ENCODE measurements at places on chromosomes 11 and 22.

GRCh38 chr11:84243629-84244263 lies 957.6 kb upstream of the CCDC90B start:
- no peak for DNase-seq

DNA sequence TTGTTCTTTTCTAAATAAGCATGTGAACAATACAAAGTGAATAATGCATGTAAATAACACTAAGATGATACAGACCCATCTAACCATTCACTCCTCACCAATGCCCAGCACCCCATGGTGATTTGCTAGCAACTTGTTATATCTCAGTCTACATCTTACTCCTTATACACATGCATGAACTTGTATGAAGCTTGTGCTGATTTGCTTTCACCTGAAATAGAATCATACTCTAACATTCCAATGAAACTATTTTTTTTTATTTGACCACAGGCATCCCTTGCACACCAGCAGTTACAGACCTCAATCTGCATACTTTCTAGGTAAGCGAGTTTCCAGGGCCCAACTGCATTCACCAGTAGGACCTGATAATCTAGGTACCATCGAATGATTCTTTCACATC lies 873.6 kb downstream of the OPCML start:
- DNase-seq = no peak

DNA sequence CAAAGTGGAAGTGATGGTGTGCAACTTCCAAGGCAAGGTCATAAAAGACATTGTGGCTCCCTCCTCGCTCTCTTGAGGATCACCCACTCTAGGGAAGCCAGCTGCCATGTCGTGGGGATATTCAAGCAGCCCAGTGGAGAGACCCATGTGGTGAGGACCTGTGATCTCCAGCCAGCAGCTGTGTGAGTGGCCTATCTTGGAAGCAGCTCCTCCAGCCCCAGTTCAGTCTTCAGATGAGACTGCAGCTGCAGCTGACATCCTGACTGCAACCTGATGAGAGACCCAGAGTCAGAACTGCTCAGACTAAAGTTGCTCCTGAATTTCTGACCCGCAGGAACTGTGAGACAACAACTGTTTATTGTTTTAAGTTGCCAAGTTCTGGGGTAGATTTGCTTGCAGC lies 86.4 kb upstream of the GRK3 start:
- DNase-seq = no peak

DNA sequence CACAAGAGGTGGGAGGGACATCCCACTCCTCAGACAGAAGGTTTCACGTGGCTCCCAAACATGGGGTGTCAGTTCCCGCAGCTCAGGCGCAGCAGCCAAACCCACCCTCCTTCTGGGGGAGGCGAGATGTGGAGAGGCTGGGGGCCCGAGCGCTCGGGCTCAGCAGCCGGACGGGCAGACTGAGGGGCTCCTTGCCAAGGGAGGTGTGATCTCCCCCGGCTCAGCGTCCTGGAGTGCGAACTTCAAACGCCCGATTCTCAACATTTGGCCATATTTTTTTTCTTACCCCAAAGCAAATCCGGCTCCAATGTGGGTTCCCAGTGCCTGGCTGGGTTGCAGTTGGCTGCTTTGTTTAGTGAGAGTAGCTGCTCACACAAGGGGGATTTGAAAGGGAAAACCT lies 477.9 kb downstream of the MN1 start:
- DNase-seq = no peak

- DNase-seq = no peak
Observed at GRCh38 chr11:2085251-2086066, 53.7 kb downstream of the IGF2 start.

GRCh38 chr11:59761993-59762392 lies 6.8 kb downstream of the STX3 start:
- DNase-seq = no peak

GRCh38 chr11:35183326-35183925 lies 44.5 kb downstream of the CD44 start:
- no peak for DNase-seq

- peak; percentile 90 for DNase-seq
Observed at GRCh38 chr22:22928666-22929380, 41.2 kb downstream of the IGLL5 start.

DNA sequence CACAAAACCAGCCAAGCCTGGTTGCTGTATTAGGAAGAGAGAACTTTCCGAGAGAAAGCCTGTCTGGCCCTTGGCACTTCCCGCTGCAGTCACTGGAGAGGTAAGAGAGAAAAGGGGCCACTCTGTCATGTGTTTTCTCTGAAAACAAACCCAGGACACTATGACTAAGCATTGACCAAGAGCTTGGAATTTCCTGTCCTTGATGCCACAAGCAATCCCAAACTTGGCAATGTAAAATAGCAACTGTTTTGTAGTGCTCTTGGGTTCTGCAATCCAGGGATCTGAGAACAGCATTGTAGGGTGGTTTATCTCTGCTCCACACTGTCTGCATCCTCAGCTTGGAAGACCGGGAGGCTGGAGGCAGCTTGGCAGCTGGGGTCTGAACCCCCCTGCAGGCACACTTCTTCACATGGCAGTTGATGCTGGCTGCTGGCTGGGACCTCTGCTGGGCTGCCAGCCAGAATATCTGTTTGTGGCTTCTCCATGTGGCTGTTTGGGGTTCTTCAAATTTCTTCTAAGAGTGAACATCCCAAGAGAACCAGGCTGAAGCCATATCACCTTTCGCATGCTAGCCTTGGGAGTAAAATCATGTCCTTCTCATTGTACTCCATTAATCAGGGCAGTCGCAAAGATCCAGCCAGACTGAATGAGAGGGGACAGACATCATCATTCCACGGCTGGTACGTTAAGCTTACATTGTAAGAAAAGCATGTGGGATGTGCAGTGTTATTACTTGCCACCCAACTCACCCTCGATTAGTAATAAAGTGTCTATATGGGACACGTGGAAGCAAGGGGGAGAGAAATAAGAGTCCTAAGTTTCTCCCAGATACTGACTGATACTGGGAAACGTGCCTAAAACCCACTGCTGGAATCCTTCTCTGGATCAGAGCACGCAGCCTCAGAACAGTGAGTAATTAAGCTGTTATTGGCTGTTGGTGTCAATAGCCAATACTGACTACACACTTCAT lies 537.4 kb upstream of the B3GAT1 start:
- DNase-seq = no peak

DNA sequence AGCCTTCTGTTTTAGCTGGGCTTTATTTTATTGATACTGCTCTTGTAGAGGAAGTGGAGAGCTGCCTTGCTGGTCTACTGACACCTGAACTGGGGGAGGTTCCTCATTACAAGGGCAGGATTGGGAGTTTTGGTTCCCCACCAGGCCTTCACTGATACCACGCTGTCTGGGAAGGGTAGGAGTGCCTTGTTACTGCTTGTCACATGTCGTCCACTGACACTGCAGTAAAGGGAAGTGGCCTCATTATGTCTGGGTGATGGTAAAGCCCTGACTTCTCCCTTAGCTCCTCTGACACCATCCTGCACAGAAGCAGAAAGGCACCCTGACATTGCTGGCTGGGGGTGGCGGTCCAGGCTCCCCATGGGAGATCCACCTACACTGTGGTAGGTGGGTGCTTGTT lies 38.7 kb upstream of the ELF5 start:
- no peak for DNase-seq

DNA sequence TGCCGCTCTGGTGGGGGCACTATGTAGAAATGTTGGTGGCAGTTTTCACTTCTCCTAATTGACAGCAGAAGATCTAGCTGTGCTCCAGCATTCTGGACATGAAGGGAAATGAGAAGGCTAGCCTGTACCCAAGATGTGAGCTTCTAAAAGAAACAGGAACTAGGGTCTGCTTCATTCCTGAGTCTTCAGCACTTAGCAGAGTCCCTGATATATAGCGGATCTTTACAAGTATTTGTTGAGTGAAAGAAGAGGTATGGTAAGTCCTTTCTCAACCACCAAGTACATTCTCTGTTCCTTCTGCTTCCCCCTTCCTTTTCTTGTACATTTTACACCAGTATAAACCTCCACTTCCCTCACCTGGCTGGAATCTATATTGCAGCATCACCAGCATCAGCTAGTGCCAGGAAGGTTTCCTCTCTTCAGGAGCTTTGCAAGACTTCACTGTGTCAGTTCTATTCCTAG lies 408.3 kb upstream of the CADM1 start:
- DNase-seq = peak; percentile 19

DNA sequence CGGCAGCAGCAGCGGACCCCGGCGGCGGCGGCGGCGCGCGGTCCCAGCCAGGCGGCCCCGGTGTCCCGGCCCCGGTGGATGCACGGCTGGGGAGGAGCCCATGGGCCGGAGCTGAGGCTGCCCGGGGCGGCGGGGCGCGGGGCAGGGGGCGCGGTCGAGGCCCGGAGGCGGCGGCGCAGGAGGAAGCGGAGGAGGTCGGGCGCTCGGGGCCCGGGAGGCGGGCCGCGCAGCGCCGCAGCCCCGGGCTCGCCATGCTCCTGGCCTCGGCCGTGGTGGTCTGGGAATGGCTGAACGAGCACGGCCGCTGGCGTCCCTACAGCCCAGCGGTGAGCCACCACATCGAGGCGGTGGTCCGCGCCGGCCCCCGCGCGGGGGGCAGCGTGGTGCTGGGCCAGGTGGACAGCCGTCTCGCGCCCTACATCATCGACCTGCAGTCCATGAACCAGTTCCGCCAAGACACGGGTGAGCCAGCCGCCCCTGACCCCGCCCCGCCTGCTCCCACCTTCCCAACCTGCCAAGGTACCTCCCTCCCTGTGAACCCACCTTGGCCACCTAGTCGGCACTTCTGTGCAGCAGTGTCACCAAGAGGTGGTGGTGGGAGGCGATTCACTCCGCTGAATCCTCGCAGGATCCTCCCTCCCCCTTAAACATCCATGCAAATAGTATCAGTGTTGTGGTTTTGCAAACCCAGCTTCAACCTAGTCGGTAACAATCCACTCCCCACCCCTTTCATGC lies 580 bp downstream of the DTX4 start:
- DNase-seq = peak; percentile 69

GRCh38 chr11:73425108-73425507 lies 48.9 kb downstream of the RELT start:
- DNase-seq = no peak

GRCh38 chr11:59918987-59919589 lies 19.1 kb upstream of the OOSP1 start:
- DNase-seq = peak; percentile 69

GRCh38 chr11:87259736-87260135 lies 222.0 kb downstream of the TMEM135 start:
- DNase-seq = no peak

DNA sequence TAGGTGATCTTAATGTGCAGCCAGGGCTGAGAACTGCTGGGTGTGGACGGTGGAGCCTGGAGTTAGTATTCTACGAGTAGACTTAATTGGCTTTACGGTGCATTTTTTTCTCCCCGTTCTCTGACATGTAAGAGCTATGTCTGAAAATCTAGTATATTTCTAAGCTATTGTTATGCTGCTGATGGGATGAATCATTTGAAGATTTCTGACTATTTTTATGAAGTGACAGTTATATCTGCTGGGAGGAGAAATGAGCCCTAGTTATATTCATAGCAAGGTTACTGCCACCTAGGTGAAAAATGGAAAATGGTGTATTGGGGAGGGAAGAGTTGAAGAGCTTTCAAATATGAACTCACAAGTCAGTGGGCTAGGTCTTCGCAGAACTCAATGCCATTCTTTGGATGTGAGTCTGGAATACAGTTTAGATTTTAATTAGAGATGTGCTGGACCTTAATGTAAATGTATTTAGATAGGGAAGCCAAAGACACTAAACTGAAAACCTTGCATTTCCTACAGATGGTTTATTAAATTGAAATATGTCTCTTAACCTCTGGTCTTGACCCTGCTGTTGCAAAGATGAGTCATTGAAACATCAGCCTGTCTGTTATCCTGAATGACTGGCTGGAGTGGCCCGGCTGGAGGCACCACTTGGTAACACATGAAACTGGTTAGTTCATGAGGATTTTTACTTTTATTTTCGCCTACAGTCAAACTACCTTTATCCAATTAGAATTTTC lies 293.7 kb downstream of the DDX10 start:
- no peak for DNase-seq

DNA sequence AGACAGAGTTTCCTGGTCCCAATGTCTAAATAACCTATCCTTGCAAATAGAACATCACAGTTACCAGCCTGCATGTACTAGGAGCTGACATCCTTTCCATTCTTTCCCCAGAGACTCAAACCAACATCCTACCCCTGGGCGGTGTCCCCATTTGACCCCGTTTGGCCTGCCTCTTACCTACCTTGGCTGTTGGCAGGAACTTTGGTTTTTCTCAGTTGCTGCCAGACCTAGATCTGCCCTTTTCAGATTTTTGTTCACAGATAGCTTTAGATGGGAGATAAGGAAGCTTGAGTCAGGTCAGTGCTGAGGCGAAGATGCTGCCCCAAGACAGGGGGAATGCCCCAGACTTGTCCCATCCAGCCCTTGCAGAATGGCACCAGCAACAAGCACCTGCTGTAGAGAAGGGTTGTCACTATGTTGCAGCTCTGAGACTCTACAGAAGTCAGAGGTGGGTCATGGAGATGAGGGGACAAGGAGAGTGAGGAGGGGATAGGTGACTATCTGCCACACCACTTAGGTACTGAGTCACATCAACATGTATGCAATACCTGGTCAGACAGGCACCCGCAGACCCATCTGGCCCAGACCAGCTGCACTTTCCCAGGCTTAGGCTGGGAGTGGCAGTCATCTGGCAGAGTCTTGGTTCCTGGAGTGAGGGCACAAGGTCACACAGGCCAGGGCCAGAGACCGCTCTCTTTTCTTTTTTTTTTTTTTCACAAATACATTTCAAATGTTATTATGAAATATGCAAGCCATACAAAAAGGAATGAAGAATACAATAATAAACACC lies 61.5 kb upstream of the POU2AF1 start:
- DNase-seq = no peak

GRCh38 chr11:103649401-103649895 lies 387.0 kb upstream of the DDI1 start:
- DNase-seq = no peak

- no peak for DNase-seq
Observed at GRCh38 chr11:19547044-19547443, 165.6 kb upstream of the NAV2 start.

GRCh38 chr11:119337581-119338317 lies 2.9 kb downstream of the C1QTNF5 start:
- DNase-seq = peak; percentile 40

DNA sequence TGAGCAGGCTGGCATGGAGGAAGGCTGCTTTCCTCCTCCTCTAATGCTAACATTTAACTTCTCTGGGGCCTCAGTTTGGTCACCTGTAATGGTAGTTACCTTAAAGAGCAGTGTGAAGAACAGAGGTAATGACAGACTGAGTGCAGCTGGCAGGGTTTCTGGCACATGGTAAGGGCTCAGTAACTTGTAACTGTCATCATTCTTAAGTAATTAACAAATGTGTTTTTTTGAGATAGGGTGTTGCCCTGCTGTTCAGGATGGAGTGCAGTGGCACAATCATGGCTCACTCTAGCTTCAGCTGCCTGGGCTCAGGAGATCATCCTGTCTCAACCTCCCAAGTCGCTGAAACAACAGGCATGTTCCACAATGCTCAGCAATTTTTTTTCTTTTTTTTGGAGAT lies 242.0 kb upstream of the SYN3 start:
- peak; percentile 59 for DNase-seq

- DNase-seq = peak; percentile 43
Observed at GRCh38 chr11:59615120-59615636, 396 bp downstream of the OSBP start.
